ENCODE measurements at places on chromosomes 12 and 14. TPM values are rescaled to one million over a fixed set of nuclear protein-coding genes. Genes with fewer than 3 reads are reported as not detected.

Gene RIPK3
- 0.76 TPM for total RNA-seq

Gene P2RX2
- total RNA-seq, result 0.63 TPM

Gene SH2B3
- total RNA-seq, result 8.5 TPM

Gene GLI1
- 3.0 TPM for total RNA-seq

Gene SLC17A8
- total RNA-seq, result 0.76 TPM

Gene GYS2
- not detected for total RNA-seq

Gene BEGAIN
- total RNA-seq, result 8.6 TPM

Gene CCDC197
- total RNA-seq, result not detected

Gene NPFF
- not detected for total RNA-seq

Gene FANCM
- 12.7 TPM for total RNA-seq

Gene CLEC7A
- 0.19 TPM for total RNA-seq
